Uterine smooth muscle cell (primary cell): ENCODE measurements at places on chromosomes 6 and 20. TPM values are rescaled to one million over a fixed set of nuclear protein-coding genes. Genes with fewer than 3 reads are reported as not detected.

GNMT gene
- total RNA-seq: 0.25 TPM in 1 of 2 replicates, not detected in the other

EFCAB8 gene
- under 0.01 TPM in 1 of 2 replicates, not detected in the other for total RNA-seq

LIN28B gene
- total RNA-seq: not detected in 2 replicates

SPATA25 gene
- total RNA-seq: 0.62 and 1.5 TPM in 2 replicates

GPX5 gene
- not detected in 2 replicates for total RNA-seq

EPHA7 gene
- total RNA-seq: 0.50 and 1.00 TPM in 2 replicates

RSPH4A gene
- total RNA-seq: 0.11 and 0.12 TPM in 2 replicates

SLC22A16 gene
- total RNA-seq: 0.11 TPM in 1 of 2 replicates, not detected in the other

LST1 gene
- not detected in 2 replicates for total RNA-seq

UNC93A gene
- total RNA-seq: not detected in 2 replicates

LAMA2 gene
- 58.3 and 109 TPM in 2 replicates for total RNA-seq

DUSP15 gene
- total RNA-seq: not detected in 2 replicates

EYS gene
- total RNA-seq: 0.11 TPM in 1 of 2 replicates, not detected in the other

BPIFB4 gene
- total RNA-seq: not detected in 2 replicates

C6orf52 gene
- total RNA-seq: 1.00 and 1.5 TPM in 2 replicates

HFE gene
- total RNA-seq: 14.7 and 21.1 TPM in 2 replicates

RBPJL gene
- total RNA-seq: not detected in 2 replicates

KHDRBS2 gene
- total RNA-seq: not detected in 2 replicates

SOX18 gene
- total RNA-seq: 0.12 TPM in 1 of 2 replicates, not detected in the other

TMEM217 gene
- 0.77 and 1.6 TPM in 2 replicates for total RNA-seq

SNAP91 gene
- total RNA-seq: 0.11 and 2.9 TPM in 2 replicates

PSORS1C2 gene
- not detected in 2 replicates for total RNA-seq

SRC gene
- total RNA-seq: 17.7 and 23.2 TPM in 2 replicates

TINAG gene
- not detected in 2 replicates for total RNA-seq

TMEM244 gene
- total RNA-seq: 0.66 TPM in 1 of 2 replicates, not detected in the other

TFAP2C gene
- total RNA-seq: 8.5 and 9.5 TPM in 2 replicates

SLC17A1 gene
- not detected in 2 replicates for total RNA-seq

OR14J1 gene
- total RNA-seq: not detected in 2 replicates

SGK2 gene
- total RNA-seq: 0.44 and 1.1 TPM in 2 replicates

NRSN1 gene
- total RNA-seq: not detected in 2 replicates

HRH3 gene
- total RNA-seq: not detected in 2 replicates

RSPO4 gene
- total RNA-seq: not detected in 2 replicates

DOK5 gene
- 14.6 and 15.6 TPM in 2 replicates for total RNA-seq

SULF2 gene
- 2.0 and 12.0 TPM in 2 replicates for total RNA-seq

CGA gene
- total RNA-seq: 0.77 TPM in 1 of 2 replicates, not detected in the other

KCNK16 gene
- total RNA-seq: not detected in 2 replicates

CST7 gene
- 0.37 TPM in 1 of 2 replicates, not detected in the other for total RNA-seq

GRM1 gene
- not detected in 2 replicates for total RNA-seq

SRSF12 gene
- 0.11 and 0.12 TPM in 2 replicates for total RNA-seq

TFAP2A gene
- total RNA-seq: not detected in 2 replicates

MTHFD1L gene
- total RNA-seq: 47.3 and 60.0 TPM in 2 replicates

HCK gene
- total RNA-seq: not detected in 2 replicates
